Esophagus squamous epithelium (tissue), 5 donors: ENCODE measurements at places on chromosomes 12 and 14. TPM values are rescaled to one million over a fixed set of nuclear protein-coding genes. Genes with fewer than 3 reads are reported as not detected.

GRCh38 chr14:62866376-62866775 is 178.9 kb downstream of the KCNH5 start:
- no peak for DNase-seq

DNA sequence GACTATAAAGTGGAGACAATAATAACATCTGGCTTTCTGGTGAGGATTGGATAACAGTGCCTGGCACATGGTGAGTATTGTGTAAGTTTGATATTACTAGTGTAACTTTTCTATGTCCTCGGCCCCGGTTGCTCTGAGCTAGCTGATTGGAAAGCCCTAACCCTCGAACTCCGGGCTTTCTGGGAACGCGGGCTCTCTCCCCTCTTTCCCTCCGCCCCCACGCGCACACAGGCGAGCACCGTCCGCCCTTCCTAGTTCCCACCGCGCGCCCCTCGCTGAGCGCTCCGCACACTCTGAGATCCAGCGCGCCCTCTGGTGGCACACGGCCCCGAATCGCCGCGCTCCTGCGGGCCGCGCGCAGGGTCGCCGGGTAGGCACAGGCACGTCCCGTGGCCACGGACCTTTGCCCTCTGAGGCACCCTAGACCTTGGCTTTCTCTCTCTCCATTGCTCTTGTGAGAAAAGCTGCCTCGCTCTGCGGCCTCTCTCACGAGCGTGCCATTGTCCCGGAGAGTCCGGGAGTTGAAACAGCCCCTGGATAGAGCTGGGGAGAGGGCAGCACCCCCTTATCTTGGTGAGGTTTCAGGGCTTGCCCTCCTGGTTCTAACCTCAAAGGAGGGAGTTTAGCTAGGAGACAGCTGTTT is 23.2 kb upstream of the ESRRB start:
- DNase-seq: no peak

GRCh38 chr12:67452119-67452805 is 183.1 kb downstream of the CAND1 start:
- no peak for DNase-seq

DNA sequence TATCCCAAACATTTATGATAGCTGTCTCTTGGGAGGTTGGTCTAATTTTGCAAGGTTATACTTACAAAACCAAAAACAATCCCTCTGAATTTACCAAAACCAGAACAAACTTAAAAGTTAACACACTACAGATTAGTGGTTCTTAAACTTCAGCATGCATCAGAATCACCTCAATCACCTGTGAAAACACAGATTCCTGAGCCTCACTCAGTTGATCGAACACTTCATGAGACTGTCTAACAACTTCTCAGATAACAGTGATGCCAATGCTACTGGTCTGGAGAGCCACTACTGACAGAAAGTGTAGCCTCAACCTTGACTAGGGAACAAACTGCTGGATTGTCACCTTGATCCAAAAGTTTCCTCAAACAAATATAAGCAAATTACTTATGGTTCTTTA is 44.2 kb downstream of the ATP2B1 start:
- no peak for DNase-seq

The GABARAPL1 gene
- 15.6 TPM for total RNA-seq

The AMIGO2 gene
- total RNA-seq: 1.6 TPM

The SLC10A1 gene
- not detected for total RNA-seq
